NCI-H1105 treated with DMSO at 0.1 percent for 48 hours (cell line): ENCODE measurements at places on chromosomes 1 and 21.

GRCh38 chr1:1024771-1025699 lies 5.1 kb downstream of the AGRN start:
- no peak for DNase-seq

DNA sequence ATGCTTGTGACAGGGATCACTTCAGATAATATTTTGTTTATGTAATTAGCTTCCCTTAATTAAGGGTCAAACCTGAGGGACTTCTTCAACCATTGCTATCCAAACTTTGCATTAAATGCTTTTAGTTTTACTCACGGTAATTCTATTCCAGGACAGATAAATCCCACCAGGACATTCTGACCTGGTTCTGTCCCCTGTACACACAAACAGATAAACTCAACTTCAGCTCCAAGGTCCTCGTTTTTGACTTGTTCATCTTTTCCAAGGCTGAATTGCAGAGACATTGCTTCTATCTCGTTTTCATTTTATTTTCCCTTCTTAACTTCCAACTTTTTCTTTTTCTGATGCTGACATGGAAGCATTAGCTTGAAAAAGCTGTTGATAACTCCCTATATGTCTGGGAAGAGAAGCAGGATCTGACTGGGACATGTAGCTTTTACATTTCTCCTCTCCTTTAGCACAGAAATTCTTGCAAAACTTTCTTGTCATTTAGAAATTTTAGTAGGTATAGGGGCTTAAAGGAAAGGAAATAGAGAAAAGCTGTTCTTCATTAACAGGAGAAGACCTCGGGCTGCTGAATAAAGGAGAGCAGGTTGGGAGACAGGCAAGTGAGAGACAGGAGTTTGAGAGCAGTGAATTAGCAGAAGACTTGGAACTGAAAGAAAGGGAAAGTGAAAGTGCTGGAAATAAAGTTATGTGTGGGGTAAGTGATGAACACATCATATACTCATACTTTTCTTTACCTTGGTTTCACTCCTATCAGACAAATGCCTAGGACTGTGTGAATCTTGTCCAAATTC lies 231.7 kb upstream of the B3GALT2 start:
- no peak for DNase-seq

DNA sequence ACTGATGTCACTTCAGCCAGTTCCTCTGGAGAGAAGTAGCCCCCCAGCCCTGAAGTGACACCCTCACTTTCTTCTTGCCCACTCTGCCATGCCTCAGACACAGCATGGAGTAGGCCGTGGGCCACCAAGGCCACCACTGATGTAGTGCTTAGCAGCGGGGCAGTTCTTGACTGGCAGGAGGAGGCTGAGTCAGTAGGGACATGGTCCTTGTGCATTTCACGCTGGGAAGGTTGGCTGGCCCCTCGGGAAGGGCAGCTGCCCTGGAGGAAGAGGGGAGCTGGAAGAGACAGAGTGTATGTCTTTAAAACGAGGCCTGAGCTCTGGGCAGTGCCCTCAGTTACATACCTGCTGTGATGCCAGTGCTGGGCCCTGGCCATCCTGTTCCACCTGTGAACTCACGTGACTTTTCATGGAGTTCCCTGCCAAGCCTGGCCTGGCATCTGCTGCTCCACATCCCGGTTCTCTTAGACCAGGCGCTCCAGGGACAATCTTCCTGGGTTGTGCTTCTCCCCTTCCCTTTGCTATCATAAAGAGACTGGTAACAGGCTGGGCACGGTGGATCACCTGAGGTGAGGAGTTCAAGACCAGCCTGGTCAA lies 158.6 kb upstream of the TMEM51 start:
- DNase-seq = no peak

DNA sequence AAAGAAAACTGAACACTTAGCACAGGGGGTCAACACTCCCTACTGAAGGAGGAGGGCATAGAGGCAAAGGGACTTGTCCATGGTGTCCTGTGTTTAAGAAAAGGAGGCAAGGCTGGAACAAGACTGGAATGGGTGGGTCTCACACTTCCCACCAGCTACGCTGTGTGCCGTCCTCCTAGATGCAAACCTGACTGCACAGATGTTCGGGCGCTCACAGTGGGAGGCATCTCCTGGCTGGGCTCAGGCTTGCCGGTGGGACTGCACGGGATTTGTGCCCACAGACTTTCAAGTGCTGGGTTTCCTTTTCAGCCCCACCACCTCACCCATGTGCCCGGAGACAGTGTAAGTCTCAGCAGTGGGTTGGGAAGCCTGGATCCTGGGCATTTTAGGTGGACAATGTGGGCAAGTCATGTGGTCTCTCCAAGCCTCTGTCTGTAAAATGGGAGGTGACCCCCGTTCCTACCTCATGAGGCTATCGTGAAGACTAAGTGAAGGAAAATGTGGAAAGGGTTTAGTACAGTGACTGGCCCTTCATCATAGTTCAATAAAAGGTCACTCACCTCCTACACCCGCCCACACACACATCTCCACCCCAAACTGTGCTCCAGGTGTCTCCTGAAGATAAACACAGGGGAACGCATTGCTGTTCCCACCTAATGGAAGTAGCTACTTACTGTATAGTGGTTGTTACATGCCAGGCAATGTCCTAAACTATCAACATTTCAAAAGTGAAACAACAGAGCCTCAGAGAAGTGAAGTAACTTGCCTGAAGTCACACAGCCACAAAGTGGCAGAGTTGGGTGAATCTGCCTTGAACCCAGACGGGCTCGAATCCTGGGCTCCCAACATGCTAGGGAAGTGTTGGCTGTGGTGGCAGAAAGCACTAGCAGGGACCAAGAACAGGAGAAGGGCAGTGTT lies 36.0 kb downstream of the ATP1A1 start:
- DNase-seq = no peak

GRCh38 chr21:31176080-31176551 lies 137.8 kb upstream of the KRTAP19-8 start:
- no peak for DNase-seq
